ENCODE measurements at places on chromosomes 12 and 14. TPM values are rescaled to one million over a fixed set of nuclear protein-coding genes. Genes with fewer than 3 reads are reported as not detected.

DNA sequence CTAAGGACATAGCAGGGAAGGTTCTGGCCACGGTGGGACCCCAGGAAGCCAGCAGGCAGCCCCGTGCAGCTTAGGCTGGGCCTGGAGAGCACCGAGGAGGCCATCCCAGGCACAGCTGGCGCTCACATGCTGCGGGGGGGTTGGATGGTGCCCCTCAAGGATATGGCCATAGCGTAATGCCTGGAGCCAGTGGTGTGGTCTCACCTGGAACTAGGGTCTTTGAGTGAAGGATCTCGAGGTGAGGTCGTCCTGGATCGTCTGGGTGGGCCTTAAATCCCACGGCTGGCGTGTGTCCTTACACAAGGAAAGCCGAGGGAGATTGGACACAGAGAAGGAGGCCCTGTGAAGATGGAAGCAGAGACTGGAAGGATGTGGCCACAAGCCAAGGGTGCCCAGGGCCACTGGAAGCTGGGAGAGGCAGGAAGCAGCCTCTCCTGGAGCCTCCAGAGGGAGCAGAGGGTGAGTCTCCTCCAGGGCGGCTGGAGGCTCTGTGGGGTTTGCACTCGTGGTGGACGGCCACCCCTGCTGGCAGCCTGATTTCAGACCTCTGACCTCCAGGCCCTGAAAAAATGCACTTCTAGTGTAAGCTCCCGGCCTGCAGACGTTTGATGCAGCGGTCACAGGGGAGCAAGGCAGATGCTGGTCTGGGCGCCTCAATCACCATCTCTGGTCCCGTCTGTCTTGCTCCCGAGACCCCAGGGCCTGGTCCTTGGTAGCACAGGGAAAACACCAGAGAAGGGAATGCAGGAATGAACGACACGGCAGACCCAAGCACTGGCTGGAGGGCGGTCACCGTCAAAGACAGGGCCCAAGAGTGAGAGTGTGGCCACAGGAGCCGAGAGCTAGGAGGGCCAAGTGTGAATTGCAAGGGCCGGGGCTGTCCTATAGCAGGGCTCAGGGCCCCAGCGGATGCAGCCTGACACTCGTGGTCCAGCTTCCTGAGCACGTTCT lies 218.6 kb downstream of the KIF26A start:
- peak; percentile 40 for DNase-seq

DNA sequence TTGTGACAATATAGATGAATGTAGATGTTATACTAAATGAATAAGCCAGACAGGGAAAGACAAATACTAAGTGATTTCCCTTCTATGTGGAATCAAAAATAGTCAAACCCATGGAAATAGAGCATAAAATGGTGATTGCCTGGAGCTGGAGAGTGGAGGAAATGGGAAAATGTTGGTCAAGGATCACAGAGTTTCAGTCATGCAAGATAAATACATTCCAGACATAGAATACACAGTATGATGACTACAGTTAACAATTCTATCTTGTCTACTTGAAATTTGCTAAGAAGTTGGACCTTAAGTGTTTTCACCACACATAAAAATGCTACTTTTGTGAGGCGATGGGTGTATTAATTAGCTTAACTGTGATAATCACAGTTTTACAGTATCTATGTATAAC lies 1182.7 kb downstream of the AACS start:
- no peak for DNase-seq

DNA sequence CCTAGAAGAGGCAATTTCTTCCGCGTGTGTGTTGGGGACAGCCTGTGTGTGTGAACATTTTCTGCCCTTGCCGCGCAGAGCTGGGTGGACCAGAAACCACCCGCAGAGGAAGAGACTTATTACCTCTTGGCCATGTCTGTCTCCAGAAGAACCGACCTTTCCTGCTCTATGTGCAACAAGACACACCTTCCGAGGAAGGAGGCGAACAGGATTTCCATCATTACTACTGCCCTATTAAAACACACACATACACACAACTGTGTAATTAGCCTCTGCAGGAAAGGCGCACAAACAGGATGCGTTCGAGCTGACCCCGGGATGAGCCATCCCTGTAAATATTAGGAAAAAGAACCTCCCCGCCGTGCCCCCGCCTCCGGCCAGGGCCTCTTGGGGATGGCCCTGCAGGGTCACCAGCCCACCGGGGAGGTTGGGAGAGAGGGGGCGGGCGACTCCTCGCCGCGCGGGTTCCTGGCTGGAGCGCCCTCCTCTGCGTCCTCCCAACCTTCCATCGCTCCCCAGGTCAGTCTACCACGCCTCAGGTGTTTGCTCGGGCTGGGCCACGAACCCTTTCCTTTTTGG lies 484 bp upstream of the PRKCH start:
- DNase-seq = no peak

DNA sequence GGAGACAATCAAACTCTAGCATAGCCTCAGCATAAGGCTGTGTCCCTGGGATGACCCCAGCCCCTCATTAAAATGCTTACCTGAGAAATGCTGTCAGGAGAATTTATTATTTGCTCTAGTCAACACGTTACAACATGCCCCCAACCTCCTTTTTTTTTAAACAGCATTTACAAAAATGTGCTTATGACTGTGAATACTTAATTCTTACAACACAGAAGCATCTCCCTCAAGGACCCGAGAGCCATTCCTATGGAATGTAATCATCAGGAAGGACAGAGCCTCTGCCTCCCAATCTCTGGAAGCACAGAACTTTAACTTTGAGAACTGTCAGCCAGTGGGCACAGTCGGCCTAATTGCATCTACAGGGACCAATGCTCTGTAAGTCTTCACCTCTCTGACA lies 136.6 kb upstream of the OVCH1 start:
- DNase-seq = no peak

KIF5A gene
- total RNA-seq = 1.7 TPM

MMP17 gene
- 7.4 TPM for total RNA-seq

PNN gene
- total RNA-seq = 83.2 TPM

All from endodermal cell (in vitro differentiated cells).